Kidney capillary endothelial cell (primary cell): ENCODE measurements at places on chromosomes 6 and 20.

GRCh38 chr20:16740365-16741072 lies 7.6 kb upstream of the OTOR start:
- DNase-seq = no peak

GRCh38 chr6:90038961-90039653 lies 144.8 kb downstream of the GJA10 start:
- DNase-seq = no peak

GRCh38 chr6:152478377-152479010 lies 158.7 kb downstream of the SYNE1 start:
- DNase-seq = no peak

DNA sequence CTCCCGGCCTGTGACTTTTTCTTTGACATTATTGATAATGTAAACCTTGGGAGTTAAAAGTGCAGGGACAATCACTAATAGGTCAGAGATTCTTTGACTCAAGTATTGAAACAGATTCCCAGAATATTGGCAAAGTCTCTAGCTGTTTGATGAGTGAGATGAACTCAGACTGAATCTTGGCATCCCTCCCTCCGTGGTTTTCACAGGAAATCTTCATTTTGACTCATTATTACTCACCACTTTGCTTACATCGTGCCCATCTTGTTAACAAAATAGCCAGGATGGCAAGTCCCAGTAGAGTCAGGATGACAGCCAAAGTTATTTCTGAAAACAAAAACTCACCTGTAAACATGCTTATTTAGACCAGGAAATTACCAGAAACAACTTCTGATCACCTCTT lies 2.0 kb downstream of the TSBP1 start:
- DNase-seq = peak; percentile 85

DNA sequence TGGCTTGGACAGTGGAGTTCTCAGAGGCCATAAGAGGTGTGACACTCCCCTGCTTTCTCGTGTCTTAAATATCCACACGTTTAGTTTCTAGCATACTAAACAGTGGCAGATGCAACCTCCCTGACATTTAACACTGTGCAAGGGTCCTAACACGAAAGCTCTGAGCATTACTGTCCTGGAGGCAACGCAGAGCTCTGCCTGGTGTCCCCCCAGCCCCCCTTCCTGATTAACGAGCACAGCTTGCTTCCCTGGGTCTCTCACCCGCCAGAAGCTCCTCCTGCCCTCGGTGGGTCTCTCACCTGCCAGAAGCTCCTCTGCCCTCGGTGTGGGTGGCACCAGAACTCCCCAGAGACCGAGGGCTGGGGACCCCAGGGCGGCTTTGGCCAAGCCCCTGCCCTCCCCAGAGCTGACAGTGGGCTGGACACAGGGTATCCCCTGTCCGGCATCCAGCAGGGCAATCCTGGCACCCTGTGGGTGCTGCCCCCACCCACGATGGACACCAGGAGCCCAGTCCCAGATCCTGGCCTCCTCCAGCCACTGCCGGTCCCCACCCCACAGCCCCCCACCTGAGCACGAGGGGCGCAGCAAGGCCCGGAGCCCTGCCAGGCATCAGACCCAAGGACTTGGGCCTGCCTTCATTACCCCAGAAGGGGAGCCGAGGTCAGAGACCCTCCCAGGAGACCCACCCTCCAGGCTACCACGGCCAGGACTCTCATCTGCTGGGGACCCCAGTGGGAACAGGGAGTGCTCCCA lies 12.4 kb upstream of the KCNQ2 start:
- DNase-seq = no peak

- DNase-seq = no peak
These were observed 237.2 kb upstream of the PRND start for GRCh38 chr20:4484379-4484997.
